GM04504 (cell line): ENCODE measurements at places on chromosomes 16 and 17.
A peak's percentile ranks its signal among the peaks of the same experiment; 100 is the strongest.

GRCh38 chr16:89858973-89859614 is 14.3 kb upstream of the TCF25 start:
- DNase-seq = no peak

GRCh38 chr16:2392025-2392424 is 37.2 kb upstream of the CCNF start:
- no peak for DNase-seq

DNA sequence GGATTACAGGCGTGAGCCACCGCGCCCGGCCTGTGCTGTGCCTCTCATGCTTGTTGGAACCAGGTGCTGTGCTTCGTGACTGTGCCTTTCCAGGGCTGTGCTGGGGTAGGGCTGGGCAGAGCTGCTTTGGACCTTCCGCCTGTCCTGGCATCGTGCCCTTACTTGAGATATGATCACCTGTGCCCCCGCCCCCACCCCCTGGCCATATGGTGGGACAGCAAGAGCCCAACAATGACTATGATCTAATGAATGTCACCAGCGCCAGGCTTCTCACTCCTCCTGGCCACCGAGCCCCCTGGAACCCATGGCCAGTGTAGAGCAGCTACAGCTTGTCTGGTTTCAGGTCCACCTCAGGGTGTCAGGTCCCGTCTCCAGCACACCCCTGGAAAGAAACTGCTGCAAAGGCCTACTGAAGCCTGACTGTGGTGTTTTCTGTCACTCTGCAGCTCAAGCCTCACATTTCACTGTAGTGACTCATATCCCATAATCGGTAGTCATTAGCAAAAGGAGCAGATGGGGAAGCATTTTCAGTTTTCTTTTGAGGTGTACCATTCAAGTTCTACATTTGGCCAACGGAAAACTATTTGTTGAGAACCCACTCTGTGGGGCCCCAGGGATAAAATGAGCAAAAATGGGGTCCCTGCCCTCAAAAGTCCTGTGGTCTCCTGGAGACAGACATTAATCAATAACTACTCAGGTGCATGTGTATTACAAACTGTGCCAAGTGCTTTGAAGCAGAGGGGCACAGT is 22.1 kb downstream of the FCSK start:
- DNase-seq = peak; percentile 47

DNA sequence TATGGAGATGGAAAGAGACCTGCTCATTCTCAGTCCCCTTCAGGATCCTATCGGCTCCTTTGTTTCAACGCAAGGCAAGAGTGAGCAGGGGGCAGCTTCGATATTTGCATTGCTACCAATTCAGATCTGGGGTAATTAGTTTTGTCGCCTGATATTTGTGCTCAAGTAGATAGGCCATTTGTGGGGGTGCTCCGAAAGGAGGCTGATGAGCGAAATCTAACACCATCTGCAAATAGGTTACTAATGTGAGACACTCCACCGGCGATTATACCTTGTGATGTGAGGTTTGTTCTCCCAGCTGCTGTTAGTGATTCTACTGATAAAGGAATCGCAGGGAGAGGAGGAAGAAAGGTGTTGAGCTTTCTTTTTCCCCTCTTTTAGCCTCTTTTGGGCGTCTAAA is 31.5 kb downstream of the WSCD1 start:
- no peak for DNase-seq

DNA sequence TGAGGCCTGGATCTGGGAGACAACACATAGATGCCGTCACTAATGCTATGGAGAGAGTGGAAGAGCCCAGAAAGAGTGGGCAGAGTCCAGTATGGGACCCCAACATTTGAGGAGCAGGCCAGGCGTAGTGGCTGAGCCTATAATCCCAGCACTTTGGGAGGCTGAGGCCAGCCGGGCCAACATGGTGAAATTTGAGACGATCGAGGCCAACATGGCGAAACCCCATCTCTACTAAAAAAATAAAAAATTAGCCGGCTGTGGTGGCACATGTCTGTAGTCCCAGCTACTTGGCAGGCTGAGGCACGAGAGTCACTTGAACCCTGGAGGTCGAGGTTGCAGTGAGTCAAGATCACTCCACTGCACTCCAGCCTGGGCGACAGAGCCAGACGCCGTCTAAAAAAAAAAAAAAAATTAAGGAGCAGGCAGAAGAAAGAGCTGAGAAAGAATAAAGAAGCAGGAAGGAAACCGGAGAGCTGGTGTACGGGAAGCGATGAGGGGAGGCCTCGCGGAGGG is 6.0 kb upstream of the DNAI2 start:
- DNase-seq = no peak

DNA sequence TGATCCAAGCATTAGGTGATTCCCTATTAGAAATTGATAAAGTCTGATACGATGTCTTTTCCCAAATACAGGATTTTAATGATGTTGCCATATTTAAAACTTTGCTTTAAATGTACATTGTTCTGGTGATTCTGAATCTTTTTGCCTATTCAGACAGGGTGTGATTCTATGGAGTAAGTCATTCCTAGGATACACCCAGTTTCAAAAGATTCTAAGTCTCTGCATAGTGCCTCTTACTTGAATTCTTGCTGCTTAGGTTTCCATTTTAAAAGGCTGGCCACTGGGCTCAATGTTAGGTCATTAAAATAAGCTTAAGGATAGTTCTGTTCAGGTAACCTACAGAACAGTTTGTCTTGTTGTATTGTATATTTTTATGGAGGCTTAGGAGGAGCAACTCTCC is 22.0 kb upstream of the ARL2BP start:
- no peak for DNase-seq

DNA sequence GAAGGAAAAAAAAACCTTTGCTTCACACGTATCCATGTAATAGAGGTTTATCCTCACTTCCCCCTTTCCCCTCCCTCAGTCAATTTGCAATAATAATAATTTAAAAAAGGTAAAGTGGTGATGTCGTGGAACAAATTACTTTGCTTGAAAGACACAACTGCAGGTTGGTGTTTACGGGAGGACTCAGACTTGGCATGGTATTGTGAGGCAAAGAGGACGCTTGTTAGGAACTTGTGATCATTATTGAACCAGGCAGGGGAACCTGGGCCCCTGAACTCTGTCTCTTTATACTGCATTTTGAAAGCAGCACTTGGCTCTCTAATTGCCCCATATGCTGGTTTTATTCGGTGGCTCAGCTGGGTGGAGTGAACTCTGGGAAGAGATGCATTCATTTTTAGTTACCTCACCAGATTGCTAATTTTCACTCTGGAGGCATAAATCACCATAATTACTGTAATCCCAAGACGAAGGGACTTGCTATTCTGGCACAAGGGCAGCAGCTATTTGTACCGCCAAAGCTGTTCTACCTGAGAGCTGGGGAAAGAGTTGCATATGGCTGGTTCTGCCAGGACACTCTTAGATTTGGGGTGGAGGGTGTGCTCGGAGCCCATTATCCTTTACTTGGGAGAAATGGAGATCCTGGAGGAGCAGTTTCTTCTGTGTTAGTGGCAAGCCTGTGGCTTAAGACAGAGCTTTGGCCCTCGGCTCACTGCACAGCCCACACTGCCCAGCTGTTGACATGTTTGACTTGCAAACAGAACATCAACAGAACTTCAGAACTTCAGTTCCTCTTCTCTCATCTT is 5.7 kb upstream of the DHX8 start:
- no peak for DNase-seq

DNA sequence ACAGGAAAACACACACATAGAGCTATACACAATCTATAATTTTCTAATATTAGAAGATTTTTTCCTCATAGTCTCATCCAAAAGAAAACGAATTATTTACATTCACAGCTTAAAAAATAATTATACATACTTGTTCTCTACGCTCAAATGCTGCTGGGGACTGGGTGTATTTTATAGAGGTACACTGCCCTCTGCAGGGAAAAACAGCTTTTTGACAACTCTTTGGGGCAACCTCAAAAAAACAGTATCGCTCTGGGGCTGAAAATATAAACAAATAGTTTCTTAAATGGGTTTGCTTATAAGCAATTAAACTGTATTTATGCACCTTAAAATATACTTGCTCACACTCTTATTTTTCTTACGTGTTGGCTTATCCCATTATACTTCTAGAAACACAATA is 261.8 kb upstream of the PSMD7 start:
- DNase-seq = no peak

DNA sequence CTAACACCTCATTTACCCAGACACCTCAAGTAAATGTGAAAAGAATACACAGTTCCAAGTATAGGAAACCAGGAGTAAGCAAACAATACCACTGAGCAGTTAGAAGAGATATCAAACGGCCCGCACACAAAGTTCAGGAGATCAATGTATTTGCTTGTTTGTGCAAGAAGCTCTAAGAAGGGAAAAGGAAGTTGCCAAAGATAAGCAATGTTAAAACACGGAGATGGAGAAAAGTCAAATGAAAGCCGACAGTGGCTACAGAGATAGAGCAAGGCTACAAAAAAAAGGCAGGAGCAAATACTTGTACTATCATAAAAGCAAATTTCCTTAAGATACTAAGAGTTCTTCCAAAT is 29.5 kb downstream of the PSME3IP1 start:
- no peak for DNase-seq

GRCh38 chr16:66065925-66066324 is 300.6 kb upstream of the CDH5 start:
- DNase-seq = no peak

GRCh38 chr16:15980329-15980728 is 30.9 kb downstream of the ABCC1 start:
- no peak for DNase-seq

GRCh38 chr17:76567634-76568432 is 17.8 kb downstream of the ST6GALNAC2 start:
- DNase-seq = no peak

DNA sequence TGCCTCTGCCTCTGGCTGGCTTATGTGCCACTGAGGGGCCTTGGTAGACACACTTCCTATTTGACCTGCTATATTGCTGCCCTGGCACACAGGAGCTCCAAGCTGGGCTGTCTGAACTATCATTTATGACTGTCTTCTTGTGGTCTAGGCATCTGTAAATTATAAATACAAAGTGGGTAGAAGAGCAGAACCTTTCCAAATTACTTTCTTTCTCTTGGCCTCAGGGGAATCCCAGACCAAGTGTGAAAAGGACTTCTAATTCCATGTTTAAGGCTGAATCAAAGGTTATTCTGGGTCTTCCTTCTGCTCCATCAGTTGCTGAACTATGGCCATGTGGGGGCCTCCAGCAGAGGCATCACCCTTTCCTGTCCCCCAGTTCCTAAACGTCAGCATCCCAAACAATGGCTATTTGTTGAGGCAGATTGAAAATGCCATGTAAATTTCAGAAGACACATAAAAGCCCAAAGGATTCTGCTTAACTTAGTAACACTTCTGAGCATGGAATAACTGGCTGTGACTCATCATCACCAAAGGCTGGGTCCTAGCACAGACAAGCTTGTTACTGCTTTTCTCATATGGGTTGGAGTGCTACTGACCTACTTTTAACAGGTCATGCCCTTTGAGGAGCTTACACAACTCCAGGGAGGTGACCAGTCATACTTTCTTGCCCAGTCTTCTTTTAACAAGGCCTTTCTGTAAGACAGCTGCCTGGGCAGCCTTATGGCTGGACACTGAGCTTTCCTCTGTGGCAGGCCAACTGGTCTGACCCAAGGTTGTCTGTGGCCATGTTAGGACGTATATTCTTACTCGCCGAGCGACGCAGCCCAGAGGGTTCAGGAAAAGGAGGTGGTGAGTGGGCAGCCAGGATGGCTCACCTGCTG is 154.8 kb downstream of the VPS53 start:
- peak; percentile 90 for DNase-seq

DNA sequence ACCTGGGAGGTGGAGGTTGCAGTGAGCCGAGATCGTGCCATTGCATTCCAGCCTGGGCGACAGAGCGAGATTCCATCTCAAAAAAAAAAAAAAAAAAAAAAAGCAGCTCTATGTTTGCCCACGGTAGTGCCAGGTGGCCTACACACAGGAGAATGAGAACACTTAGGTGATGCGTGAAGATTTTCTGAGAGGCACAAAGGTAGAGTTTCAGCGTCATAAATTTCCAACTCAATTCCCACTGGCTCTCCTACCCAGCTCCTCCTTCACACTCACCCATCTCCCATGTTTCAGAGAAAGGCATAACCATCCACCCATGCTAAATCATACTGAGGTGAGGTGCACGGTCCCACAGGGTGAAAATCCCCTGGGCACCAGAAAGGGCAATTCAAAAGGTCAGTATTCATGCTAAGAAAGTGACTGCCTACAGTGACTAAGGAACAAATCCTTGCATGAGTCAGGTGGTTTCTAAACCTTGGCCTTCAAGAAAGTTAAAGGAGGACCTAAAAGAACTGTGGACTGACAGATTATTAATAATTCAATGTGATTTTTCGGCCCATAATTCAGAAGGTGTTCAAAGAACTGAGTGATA is 4.8 kb downstream of the DCAKD start:
- no peak for DNase-seq

- no peak for DNase-seq
Measured at GRCh38 chr17:82195675-82196672, 16.7 kb downstream of the CCDC57 start.

GRCh38 chr17:78390241-78391050 is 12.0 kb downstream of the PGS1 start:
- DNase-seq = peak; percentile 98

GRCh38 chr17:60664022-60664421 is 13.6 kb upstream of the BCAS3 start:
- no peak for DNase-seq

DNA sequence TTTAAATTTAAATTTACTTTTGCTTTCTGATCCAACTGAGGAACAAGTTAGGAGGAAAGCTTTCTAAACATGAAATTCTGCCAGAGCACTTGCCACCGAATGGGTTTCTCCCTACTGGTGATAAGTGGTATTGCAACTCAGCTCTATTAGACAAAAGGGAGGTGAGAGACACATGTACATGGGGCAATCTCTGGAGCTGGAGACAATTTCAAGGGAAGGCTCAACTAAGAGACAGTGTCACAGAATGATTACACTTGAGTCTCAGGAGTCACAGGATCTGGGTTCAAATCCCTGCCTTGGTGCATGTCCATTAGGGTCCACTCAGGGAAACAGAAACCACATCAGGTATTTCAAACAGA is 37.4 kb downstream of the SOCS1 start:
- DNase-seq = no peak

- DNase-seq = no peak
Measured at GRCh38 chr16:5056352-5056751, 9.4 kb downstream of the C16orf89 start.

GRCh38 chr16:31875112-31875803 is 1.7 kb downstream of the ZNF267 start:
- DNase-seq = no peak

DNA sequence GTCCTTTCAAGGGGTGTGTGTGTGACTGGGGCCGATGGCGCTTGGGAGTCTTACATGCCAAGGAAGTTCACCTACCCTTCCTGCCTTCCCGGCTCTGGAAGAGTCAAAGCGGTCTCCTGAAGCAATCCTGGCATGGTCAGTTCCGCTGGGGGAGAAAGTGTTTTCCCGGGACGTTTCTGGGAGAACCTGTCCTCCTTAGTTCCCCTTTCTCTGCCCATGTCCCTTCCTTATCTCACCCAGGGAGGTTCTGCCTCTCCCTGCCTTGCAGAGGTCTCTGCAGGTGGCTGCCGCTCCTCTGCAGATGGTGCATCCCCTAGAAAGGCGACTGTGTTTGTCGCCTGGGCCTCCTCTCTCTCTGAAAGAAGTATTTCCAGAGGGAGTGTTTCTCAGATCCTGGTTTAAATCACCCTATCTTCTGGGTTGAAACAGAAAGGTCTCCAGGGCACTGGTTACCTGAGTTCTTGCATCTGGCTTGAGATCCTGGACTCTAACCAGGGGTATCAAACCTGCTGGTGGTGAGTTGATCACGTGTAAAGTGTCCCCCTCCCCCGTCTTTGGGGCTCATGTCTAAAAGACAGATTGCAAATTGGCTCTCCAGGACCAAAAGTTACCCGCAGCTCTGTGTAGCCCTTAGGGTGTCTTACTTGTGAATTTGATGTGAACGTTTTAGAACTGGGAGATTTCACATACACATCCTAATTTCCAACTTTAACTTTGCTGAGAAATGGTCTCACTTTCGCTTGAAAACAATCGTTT is 1.9 kb downstream of the PRKCB start:
- DNase-seq = no peak
